Left renal cortex interstitium (tissue), 4 donors: ENCODE measurements at places on chromosomes 3 and 15. TPM values are rescaled to one million over a fixed set of nuclear protein-coding genes. Genes with fewer than 3 reads are reported as not detected.

Gene LRRC31
- 0.29 TPM for polyA plus RNA-seq

Gene MYO5C
- polyA plus RNA-seq, result 26.5 TPM

Gene PRSS50
- 1.1 TPM for polyA plus RNA-seq

Gene STRIT1
- polyA plus RNA-seq, result 0.93 TPM

Gene SLC51B
- polyA plus RNA-seq, result 8.5 TPM

Gene ZNF621
- polyA plus RNA-seq, result 37.6 TPM

Gene PLCB2
- polyA plus RNA-seq, result 13.2 TPM

Gene JAGN1
- polyA plus RNA-seq, result 44.7 TPM

Gene DHX36
- polyA plus RNA-seq, result 68.3 TPM

Gene GCHFR
- 41.0 TPM for polyA plus RNA-seq

Gene AMOTL2
- polyA plus RNA-seq, result 84.0 TPM

Gene CYP19A1
- not detected for polyA plus RNA-seq

DNA sequence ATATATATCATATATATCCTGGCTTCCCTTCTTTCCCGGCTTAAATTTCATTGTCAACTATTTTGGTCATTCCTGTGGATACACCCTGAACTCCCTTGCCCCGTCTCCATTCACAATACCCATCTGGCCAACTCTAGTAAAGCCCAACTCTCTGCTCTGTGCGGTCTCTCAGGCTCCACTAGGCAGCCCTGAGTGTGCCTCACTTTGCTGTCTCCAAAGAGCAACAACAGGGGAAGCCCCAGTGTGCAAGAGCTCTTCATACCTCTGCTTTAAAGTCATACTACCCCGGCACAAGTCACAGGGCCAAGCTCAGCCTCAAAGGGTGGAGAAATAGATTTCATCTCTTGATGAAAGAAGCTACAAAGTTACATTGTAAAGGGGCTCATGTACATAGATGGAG, 18.9 kb upstream of the FEM1B start:
- DNase-seq, result no peak

- DNase-seq, result no peak
These were observed 609.7 kb upstream of the ARRDC4 start for GRCh38 chr15:97350813-97351212.

DNA sequence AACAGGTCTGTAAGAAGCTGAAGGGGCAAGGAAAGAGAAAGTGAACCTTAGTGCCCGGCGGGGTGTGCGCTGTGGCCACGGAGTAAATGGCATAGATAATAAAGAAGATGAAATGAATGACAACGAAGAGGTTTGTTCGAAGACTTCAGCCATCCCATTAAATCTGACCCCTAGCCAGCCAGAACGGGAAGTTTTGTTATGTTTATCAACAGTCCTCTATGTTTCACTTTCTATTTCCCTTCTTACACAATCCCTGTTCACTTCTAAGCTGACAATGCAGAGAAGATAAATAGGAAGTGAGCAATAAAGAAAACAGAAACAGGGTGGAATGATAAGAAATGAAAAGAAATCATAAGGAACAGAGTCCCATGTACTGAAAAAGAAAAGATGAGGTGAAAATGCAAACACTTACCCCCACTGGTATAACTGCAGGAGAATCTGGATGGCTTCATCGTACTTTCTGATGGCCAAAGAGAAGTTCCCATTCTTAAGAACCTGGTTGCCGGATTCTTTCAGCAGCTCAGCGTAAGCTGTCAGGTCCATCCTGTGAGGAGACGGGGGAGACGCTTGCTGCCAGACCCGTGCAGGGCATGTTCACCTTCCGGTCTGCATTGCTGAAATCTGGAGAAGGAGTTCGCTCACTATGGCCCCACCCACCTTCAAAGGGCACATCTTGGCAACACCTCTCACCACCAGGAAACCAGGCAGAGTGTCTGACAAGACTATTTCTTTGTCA, 36.8 kb downstream of the TRANK1 start:
- DNase-seq, result no peak

DNA sequence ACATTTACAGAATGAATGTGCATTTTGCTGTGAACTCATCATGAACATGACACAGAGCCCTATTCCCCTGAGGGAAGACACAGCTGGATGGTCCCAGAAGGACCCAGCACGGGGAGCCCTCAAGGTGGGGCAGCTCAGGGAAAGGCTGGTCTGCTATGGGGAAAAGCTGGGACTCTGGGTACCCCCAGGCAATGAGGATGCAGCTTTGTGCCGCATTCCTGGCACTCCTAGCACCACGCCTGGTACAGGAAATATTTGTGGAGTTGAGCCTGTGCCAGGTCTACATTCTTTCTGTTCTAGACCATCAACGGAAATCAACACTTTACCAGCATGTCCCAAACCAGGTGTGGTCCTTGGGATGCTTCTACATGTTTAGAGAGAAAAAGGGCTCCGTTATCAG, 74.0 kb downstream of the SRGAP3 start:
- DNase-seq, result no peak

DNA sequence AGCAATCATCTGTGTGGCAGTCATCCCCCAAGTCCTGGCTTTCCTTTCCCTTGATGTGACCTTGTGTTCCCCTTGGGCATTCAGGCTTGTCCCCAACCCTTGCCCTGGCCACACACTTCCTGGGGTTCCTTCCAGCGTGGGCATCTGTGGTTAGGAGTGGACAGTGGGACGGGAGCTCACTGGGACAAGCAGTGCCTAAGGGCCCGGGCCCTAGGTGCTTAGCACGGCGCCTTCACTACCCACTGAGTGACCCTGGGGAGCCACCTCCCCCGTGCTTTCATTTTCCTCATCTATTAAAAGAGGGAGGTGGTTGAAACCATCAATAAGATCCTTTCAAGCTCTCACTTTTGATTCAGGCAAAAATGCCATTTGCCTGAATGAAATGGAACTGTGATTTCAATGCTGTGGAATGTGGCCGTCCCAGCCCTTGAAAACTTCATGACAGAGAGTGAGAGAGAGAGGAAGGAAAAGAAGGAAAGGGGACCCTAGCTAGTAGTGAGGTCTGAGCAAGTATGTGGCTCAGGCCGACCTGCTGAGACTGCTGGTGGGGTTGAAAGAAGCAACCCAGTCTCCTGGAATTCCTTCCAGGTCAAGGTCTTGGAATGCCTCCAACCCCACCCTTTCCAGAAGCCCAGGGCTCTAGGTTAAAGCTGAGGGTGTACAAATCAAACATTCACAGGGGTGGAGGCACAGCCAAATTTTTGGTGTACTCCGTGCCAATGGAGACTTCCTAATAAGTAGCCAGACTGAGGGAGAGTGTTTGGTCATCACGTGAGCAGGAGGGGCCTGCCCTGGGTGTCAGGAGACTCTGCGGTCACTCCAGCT, 302.9 kb downstream of the TLE3 start:
- no peak for DNase-seq

DNA sequence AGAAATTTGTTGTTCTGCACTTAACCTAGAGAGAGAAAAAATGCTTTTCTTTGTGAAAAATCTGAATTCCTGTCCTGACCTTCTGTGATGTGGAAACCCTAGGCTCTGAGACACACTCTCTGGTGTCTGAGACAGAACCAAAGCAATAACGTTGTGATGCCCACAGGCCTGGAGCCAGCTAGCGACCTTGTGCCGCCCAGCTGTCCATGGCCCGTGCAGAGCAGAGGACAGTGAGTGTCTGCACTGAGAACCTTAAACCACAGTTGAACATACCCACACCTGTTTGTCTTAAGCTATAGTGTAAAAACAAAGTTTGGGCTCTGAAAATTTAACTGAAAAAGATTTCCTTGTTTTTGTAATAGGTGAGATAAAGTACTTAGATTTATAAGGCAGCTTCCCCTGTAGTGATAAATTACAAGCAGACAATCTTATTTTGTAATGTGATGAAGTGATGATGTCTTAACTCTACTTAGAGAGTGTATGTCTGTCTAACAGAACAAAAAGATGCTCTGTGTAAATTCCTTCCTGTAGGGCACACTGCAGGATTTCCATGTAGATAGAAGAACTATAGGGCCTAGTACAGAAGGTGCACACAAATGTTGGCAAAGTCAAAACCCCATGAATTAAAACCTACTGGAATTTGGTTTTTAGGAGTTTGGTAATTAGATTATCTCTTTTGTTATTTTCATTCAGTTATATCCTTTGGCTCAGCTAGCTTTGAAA, 62.7 kb downstream of the SNRK start:
- DNase-seq, result no peak

- no peak for DNase-seq
These were observed 2.2 kb downstream of the OXTR start for GRCh38 chr3:8767256-8767666.

GRCh38 chr15:70344666-70345065, 246.9 kb upstream of the TLE3 start:
- no peak for DNase-seq

DNA sequence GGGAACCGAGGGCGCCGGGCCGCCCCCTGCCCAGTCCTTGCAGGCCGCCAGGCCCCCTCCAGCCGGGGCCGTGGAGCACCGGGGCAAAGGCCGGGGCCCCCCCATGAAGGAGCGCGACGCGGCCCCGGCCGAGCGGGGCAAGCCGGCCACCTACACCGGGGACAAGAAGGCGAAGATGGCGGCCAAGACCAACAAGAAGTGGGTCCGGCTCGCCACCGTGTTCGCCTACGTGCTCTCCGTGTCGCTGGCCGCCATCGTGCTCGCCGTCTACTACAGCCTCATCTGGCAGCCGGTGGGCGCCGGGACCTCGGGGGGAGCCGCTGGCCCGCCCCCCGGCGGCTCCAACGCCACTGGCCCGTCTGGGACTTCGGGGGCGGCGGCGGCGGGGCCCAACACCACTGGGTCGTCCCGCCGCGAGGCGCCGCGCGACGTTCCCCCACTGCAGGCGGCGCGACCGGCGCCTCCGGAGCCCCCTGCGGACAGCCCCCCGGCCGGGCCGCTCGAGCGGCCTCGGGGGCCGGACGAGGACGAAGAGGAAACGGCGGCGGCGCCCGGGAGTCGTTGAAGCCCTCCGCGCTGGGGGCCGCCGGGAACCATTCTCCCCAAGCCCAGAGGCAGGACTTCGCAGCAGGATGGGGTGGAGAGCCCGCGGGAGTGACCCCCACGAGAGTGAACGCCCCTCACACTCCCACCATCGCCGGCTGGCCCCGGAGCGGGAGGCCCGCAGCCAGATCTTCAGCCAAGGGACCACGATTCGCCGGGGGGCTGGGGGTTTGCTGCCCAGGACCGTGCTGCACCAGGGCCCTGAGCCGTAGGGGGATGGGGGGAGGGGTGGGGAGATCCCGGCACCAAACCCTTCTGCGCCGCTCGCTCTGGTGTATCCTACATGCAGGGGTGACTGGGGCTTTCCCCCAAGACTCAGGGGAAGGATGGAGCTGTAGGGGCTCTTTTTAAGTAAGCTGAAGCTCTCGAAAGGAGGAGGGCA, 753 bp downstream of the INAFM2 start:
- DNase-seq, result no peak

DNA sequence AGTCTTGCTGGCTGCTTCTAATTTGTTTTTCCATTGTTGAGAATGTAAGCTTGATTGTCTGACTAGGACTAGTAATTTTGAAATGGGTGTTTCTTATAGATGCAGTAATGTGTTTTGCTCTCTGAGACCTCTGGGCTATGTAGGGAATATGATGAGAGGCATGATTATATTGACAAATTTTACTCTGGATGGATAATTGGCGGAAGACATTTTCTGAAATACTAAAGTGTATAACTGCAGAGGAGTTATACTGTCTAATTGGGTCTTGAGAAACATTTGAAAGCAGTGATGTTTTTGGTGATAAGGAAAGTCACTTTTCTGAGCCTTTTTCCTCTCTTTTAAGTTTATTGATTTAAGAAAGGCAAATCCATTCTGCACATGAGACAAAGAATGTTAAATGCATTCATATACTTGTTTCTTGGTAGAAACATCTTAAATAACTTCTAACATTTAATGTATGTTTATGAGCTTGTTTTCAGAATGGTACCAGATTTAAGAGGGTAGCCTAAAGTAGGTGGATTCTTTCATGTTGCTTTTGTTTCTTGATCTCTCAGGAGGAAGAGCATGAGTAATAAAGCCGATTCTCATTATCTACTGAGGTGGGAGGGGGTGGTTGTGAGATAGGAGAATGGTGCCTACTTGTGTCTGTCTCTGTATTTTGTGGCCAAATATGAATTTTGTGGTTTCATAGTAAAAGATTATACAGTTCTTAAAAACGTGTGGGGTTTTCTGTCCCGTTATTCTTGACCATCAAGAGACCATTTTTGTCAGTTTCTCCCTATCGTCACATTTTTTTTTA, 2.0 kb downstream of the ATP2C1 start:
- DNase-seq, result no peak

DNA sequence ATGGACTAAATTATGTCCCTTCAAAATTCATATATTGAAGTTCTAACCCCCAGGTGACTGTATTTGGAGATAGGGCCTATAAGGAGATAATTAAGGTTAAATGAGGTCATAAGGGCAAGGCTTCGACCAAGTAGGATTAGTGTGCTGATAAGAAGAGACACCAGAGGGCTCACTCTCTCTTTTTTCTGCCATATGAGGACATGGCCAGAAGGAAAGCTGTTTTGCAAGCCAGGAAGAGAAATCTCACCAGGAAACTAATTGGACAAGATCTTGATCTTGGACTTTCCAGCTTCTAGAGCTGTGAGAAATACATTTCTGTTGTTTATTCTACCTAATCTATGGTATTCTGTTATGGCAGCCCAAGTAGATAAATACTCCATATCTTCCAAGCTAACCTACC, 503.6 kb upstream of the NAALADL2 start:
- no peak for DNase-seq

- DNase-seq, result no peak
These were observed 13.7 kb upstream of the PDIA5 start for GRCh38 chr3:123053107-123053506.

DNA sequence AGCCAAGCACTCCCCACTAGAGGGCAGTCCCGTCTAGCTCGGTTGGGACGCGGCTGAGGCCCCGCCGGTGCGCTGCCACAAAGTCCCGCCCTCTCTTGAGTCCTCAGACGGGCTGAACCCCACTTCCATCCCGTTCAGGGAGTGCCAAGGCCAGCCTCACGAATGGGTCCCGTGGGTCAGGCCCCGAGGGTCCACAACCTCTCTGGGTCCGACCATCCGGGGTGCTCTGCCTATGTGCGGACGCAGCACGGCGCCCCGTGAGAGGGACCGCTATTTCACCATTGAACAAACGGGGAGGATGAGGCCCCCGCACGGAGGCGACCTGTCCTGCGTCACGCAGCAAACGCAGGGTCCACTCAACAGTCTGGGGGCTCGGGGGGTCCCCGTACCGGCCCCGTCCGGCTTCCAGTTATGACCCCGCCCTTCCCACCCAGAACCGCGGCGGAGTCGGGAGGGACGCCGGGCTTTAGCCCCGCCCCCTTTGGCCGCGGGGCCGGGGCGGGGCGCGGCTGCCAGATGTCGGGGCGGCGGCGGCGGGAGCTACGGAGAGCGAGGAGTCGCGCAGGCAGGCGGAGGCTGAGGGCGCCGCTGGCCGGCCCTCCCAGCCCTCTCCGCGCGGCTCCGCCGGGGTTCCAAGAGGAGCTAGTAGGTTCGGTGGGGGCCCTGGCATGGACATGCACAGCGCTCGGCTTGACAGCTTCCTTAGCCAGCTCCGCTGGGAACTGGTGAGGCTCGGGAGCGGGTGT, at the start of gene INKA1:
Gene INKA1 (plus strand): TSS at position 543 of the 746 bp plus-strand sequence. CDS start 132 bp downstream, at position 675.
- peak; percentile 77 for DNase-seq

DNA sequence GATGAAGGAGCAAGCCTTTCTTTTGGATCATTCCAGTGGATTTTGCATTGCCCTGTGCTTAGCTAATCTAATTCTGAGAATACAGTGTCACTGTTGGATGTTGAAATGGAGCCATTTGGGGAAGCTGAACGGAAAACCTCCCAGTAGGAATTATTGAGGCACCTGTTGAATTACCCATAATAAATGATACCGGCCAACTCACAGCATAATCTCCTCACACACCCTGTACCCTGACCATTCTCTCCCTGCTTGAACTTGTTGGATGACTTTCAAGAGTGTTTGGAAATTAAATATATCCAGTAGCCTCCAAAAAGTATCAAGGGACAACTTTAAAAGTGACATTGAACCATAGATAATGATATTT, 171.4 kb upstream of the HES1 start:
- no peak for DNase-seq

GRCh38 chr3:128068156-128068620, 16.0 kb downstream of the SEC61A1 start:
- no peak for DNase-seq
